ENCODE measurements at places on chromosomes 5 and 9.

DNA sequence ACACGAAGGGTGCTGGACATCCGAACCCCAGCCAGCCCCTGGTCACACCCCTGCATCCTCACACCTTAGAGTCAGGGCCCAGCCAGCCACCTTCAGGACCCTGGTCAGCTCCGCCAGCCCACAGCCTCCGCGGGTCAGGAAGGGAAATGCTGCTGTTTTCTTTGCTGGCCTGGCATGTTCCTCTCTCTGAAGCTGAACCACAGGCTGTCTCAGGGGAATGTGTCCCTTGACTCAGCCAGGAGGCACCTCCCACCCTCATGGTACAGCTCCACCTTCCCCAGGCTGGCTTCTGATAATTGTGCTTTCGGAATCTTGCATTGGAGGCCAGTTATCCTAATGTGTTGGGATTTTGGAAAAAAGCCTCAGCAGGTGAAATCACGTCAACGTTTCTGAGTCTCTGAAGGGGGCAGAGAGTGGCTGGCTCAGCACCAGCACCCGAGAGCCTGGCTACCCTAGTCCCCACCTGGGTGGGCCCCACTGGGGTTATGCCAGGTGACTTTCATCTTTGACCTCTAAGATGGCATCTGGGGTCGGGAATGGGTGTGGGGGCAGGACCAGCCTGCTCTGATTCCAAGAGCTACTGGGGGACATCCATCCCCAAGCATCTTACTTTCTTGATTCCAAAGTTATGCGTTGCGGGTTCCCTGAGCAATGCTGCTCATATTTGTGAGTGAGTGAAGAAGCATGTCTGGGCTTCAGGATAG, 9.8 kb upstream of the OLFM1 start:
- DNase-seq = peak; percentile 38

GRCh38 chr5:115812372-115812771, 4.1 kb downstream of the CDO1 start:
- no peak for DNase-seq

- DNase-seq = peak; percentile 86
Measured at GRCh38 chr9:124306098-124306735, 48.5 kb downstream of the NEK6 start.

DNA sequence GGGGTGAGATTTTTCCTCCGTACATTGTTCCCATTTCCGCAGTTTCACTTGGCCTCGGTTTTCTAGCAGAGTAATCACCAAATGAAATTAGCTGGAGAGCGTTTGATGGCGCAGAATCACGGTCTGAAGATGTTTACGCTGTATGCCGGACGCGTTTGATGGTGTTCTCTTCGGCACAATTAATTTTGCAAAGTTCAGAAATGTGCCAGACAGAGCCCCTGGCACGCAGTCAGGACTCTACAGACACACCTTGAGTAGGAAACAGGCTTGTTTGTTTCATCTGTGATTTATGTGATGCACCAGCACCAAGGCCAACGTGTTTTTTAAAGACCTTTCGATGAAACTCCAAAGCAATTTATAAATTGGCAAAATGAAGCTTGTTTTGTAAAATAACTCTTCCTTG, 863 bp upstream of the LIFR start:
- DNase-seq = no peak

All from fibroblast of skin of scalp (primary cell).